ENCODE measurements at places on chromosomes 11 and 22. TPM values are rescaled to one million over a fixed set of nuclear protein-coding genes. Genes with fewer than 3 reads are reported as not detected.

DNA sequence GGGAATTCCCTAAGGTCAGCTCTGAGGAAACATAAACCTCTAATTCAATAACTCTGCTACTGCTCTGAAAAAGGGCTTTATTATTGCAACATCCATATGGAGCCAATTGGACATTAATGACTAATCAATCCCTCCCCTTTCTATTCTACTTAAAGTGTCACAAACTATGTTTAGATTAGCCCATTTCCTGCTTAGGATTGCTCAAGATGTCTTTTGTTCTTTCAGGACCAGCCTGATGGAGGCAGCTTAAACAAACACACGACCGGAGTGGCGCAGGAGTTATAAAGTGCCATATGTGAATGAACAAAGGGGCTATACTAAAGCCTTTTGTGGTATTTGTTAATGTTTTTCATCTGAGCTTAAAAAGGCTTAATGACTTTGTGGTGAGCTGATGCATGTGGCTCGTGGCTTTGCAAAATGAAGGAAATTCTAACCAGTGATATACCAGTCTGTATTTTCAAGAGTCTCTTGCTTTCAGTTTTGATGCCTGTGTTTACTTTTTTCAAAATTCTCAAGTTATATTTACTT, 354.4 kb downstream of the SOX6 start:
- DNase-seq: peak; percentile 15

The RBFOX2 gene
- 81.1 TPM for total RNA-seq

The RIN1 gene
- total RNA-seq: 16.0 TPM

GRCh38 chr22:44723801-44724200, 21.8 kb downstream of the PRR5 start:
- DNase-seq: no peak

Data from mucosa of gallbladder (tissue), 1 donor.